Fibroblast of villous mesenchyme (primary cell): ENCODE measurements at places on chromosomes 2 and 18.
A peak's percentile ranks its signal among the peaks of the same experiment; 100 is the strongest.

GRCh38 chr2:8592736-8593135 is 89.1 kb upstream of the ID2 start:
- no peak for DNase-seq

GRCh38 chr2:240219208-240219890 is 78.9 kb upstream of the OTOS start:
- DNase-seq: no peak

DNA sequence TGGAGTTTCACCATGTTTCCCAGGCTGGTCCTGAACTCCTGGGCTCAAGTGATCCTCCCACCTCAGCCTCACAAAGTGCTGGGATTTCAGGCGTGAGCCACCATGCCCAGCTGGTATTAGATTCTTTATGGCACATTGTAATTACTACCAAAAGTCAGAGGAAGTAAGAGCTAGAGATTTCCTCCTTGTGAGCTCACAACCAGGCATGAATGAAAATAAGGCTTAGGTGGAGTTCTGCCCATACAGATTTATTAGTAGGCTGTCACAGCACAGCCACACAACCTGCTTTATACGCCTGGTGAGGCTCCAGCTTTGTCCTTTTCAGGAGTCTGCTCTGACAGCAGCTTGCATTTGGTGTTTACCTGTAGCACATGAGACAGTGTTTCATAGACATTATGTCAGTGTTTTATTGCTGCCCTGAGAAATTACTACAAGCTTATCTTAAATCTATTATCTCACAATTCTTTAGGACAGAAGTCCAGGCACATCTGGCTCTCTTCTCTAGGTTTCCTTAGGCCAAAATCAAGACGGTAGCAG is 156.6 kb downstream of the TANC1 start:
- peak; percentile 69 for DNase-seq

- no peak for DNase-seq
Observed at GRCh38 chr2:112010751-112011150, 44.3 kb upstream of the TMEM87B start.

DNA sequence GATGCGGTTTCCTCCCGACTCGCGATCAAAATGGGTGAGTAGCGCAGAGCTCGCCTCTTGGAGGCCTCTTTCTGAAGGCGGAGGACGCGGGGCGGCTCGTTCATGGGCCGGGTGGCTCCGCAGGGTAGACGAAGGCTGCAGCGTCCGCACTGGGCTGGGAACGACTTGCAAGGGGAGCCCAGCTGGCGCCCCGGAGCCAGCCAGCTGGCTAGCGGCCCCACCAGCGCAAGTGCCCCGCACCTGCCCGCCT is 328 bp upstream of the PASK start:
- no peak for DNase-seq

DNA sequence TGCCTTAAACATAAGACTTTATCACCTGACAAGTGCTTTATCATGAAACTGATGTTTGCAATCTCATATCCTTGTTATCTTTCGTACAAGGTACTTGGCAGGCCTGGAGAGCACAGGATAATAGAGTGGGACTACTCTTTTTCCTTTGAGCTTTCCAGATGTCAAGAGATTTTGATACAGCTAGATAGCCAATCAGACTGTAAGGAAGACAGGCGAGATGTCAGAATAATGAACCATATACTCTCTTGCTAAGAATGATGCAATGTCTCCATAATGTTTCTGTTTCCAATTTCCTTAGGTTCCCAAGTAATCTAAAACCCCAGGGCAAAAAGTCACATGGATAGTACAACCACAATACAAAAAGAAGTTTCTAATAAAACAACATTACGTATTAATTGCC is 313.1 kb downstream of the PDE11A start:
- no peak for DNase-seq

DNA sequence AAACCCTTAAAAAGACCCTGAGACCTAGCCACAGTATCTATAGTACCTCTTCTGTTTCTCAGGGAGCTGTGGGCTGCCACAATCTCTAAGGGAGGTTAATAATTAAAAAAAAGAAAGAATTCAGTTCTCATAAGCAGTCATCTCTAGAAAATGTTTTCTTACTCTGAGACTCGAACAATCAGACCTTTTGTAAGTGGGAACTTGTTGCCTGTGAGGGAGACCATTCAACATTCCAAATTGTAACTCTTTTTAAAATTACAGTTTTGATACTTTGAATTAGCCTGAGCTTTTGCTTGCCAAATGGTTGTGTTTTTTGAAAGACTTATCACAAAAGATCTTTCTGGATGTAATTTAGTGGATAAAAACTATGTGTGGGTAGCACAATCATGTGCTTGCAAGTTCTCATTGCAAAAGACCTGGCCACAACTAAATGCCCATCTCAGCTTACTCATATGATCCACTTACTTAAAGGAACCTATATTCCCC is 33.3 kb downstream of the IL1R2 start:
- DNase-seq: peak; percentile 84

DNA sequence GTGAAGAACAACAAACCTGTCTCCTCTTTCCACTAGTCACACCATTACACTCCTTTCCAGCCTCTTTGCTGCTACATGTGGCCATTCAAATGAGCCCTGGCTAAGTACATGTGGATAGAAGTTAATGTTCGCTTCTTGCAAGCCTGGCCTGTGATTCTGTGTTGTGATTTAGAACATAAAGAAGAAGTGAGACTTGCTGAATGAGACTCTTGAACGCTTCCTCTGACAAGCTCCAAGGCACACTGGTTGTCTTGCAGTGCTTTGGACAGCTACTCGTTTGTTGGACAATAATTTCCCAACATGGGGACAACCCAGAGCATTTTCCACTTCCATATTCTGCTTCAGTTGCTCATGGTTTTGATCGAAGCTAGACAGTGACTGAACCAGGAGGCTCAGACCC is 57.3 kb downstream of the CCDC74A start:
- DNase-seq: no peak

- no peak for DNase-seq
Observed at GRCh38 chr2:230706966-230707365, 5.7 kb upstream of the CAB39 start.

DNA sequence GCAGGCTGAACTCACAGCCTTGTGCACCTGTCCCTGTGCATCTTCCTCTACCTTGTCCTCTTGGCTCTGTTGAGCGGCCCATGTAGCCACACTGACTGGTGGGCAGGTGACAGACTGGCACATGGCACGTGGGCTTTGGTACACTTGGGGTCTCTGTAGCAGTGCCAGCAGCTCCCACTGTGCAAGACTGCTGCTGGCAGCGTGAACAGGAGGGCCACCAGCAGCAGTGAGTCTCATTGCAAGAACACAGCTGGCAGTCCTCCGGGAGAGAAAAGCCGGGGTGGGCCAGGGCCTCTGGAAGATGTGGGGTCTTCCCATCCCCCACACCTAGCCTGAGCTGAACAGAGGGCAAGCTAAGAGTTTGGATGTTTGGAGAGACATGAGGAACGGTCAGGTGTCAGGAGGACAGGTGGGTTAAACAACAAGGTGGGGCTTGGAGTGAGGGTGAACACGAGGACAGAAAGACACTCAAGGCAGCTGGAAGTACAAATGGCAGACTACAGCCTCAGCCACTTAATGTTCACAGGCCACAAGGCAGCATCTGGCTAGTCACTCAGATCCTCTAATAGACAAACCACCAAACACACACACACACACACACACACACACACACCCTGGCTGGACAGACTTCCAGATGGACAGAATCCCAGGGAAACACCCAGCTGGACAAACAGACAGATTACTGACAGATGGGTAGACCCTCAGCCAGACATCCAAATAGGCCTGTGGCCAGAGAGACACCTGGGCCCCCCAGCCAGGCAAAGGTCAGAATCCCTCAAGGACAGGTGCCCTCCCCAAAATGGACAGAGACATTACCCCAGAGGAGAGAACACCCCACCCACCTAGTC is 2.3 kb upstream of the PTPN18 start:
- no peak for DNase-seq

- no peak for DNase-seq
Observed at GRCh38 chr2:69790601-69790959, 38.9 kb upstream of the GMCL1 start.
